Spleen (tissue), 13 donors: ENCODE measurements at places on chromosomes 1 and 21. TPM values are rescaled to one million over a fixed set of nuclear protein-coding genes. Genes with fewer than 3 reads are reported as not detected.

Gene FCRL5
- 81.6 TPM for total RNA-seq

Gene CFHR2
- not detected for total RNA-seq

DNA sequence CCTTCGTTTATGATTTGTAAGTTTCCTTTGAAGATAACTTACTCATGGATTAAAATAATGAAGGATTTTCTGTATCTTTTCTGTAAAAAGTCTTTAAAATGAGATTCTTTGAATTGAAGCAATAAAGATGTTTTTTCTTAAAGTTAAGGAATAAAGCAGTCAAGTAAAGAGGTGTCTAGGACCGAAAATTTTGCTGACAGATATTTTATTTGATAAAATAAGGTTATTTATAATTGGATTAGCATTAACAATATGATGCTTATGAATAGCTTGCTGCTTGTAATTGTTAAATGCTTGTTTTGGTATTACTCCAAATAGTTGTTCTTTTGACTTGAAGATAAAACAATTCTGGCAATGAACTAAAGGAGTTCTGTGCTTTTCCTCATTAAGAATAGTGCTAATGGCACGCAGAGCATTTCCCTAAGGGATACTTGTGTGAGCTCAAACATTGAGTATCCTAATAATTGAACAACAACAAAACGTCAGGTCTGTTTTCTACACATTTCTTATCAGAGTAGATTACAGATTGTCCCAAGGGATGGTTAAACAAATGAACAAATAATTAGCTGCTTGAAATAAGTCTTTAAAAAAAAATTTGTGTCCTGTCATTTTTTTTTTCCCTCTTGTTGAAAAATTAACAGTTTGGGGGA, 16.6 kb downstream of the TSNAX start:
- DNase-seq = no peak

GRCh38 chr1:15399710-15400109, 10.0 kb upstream of the EFHD2 start:
- no peak for DNase-seq
